T-helper 2 cell (primary cell): ENCODE measurements at places on chromosomes 6 and 20.

DNA sequence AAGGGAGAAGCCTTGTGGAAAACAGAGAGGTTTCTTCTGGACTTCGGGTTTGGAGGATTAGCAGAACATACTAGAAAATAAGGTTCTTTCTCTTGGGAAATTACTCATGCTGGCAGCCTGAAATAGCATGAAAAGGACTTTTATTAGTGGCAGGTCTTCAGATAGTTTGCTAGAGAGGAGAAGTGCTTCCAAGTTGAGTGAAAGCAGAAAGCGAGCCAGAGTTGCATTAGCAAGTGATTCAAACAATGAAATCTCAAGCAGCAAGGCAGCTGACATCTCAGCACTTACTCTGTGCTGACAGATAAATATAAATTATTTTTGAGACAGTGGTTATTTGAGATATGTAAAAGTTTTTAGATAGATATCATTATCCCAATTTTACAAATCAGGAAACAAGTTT is 91.9 kb downstream of the PLCB4 start:
- no peak for DNase-seq

DNA sequence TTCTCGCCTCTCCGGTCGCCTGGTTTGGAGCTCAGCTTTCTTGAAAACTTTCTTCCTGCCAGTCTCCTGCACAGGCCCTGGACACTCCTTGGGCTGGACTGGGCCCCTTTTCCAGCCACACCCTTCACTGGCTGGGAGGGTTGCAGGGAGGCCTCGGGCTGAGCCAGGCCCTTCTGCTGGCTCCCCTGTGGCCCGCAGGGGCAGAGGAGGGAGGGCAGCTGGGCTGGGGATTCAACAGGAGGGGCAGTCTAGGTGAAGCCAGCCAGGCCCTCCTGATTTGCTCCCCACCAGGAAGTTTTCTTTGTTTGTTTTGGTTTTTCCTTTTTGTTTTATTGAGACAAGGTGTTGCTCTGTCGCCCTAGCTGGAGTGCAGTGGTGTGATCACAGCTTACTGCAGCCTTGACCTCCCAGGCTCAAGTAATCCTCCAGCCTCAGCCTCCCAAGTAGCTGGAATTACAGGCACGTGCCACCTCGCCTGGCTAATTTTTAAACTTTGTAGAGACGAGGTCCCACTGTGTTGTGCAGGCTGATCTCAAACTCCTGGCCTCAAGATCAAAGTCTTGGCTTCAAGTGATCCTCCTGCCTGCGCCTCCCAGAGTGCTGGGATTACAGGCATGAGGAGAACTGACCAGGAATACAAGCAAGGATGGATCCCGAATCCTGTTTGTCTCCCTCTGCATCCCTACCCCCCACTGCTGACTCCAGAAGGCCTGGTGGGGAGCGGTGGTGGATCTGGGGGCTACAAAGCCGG is 23.5 kb upstream of the CDH22 start:
- no peak for DNase-seq

GRCh38 chr20:32628960-32629530 is 43.9 kb upstream of the NOL4L start:
- DNase-seq = no peak

DNA sequence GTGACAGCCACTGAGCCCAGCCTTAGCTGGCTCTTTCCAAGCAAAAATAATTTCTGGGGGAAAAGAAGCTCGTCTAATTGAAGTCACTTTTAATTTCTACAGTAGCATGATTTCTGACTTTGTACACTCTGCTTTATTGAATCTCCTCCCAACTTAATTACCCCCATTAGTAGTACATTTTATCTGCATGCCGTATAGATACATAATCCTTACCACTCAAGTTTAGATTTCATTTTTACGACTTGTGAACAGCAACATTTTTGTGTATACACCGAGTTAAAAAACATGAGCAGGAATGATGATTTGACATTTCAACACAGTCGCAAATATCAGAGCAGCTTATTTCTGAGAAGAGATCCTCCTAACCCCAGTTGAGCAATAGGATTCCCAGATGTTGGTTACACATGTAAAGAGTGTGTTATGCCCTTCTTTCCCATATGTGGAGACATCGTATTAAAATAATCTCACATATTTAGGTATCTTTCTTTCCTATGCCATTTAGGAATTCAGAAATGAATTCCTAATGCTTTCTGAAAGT is 127.3 kb upstream of the MTHFD1L start:
- DNase-seq = no peak

DNA sequence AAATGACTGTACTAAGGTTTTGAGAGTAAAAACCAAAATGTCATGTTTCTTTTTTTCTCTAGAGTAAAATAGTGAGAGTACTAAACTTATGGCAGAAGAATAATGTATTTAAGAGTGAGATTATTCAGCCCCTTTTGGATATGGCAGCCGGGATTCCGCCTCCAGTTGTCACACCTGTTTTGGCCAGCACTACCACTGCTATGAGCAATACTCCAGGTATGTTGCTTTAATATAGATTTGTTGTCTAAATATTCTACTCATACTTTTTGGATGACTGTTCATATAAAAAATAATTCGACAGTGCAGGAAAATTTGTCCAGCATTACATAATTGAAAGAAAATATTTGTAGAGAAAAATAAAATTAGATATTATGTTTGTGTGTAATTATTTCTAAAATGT is 59.5 kb downstream of the SCAF8 start:
- no peak for DNase-seq

DNA sequence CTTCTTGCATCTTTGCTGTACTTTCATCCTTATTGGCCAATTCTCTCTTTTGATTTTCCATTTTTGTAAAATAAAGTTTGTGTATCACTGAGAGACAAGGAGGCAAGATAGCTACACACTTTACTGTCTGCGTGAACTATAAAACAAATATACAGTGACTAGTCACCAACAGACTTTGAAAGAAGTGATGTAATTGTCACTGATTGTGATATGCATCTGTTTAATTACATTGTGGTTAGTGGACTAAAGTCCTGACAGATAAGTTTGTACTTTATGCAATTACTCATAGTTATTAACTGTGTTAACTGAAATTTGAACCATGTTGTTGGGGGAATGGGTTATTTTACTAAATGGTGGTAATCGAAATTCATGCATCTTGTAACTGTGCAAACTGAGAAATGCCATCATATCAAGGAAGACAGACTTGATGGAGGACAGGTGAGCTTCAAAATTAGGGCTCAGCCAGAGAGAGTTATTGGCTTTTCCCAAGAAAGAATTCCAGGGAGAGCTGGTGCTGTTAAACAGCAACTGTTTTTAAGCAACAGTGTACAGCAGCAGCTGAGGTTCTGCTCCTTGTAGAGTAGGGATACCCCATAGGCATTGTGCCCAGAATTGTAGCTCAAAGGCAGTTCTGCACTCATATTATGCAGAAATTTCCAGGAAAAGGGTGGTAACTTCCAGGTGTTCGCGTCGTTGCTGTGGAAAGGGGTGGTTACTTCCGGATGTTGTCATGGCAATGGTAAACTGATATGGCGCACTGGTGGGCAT is 62.9 kb downstream of the EFHC1 start:
- no peak for DNase-seq

- DNase-seq = no peak
These were observed 64.9 kb downstream of the FNDC1 start for GRCh38 chr6:159234102-159234553.

GRCh38 chr6:99736302-99736701 is 129.7 kb downstream of the PRDM13 start:
- no peak for DNase-seq

- DNase-seq = peak; percentile 70
These were observed 38.2 kb downstream of the MICA start for GRCh38 chr6:31441365-31442267.

DNA sequence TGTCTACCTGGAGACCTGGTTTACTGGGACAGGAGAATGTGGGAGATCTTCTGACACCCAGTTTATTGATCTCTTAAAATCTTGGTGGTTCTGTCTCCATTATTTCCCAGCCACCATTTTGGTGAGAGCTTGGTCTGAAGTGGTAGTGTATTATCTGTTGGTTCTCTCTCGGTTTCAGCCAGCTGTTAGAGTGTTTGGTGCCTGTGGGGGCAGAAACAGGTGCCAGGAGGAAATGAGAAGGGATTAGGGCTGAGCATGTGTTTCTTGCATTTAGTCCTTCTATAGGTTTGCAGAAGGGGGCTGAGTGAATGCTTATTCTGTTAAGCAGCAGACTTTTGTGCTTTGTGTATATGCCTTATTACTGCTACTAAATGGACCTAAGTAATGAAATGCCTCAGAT is 9.6 kb downstream of the JARID2 start:
- no peak for DNase-seq

DNA sequence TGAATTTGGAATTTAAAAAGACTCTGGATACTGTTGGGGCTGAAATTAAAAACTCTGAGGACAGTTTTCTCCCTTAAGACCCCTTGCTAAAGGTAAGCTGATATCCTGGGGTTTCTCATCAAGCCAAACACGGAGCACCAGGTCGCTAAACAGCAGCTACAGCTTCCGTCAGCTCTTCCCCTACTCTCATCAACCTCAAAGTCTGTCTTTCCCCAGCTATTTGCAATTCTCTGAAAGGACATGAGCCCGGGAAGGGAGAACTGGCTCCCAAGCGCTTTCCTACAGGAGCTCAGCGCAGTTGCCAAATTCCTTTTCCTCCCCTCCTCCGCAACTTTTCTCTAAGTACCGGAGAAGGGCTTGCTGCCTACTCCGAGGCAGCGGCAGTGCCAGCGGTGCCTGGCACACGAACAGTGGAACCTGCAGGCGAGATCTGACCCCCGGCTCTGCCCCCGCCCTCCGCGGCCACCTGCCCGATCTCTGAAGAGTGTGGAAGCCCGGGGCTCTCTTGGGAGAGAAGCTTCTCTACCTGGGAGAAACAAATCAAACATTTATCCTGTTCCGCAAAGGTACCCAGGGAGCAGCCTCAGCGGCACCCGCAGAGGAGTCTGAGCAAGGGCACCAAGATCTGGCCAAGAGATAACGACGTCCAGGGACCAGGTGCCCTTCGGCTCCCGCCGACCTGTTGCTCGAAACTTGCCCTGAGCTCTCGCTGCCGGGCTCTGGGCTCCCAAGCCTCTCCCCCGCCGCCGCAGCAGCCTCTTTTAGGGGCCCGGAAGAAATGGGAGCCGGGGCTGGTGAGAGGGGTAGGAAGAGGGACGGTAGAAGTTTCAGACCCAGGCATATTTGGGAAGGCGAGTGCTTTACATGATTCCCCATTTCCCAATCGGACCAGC is 2.2 kb downstream of the CBLN4 start:
- no peak for DNase-seq

GRCh38 chr6:90347411-90347851 is 50.8 kb upstream of the BACH2 start:
- DNase-seq = no peak

DNA sequence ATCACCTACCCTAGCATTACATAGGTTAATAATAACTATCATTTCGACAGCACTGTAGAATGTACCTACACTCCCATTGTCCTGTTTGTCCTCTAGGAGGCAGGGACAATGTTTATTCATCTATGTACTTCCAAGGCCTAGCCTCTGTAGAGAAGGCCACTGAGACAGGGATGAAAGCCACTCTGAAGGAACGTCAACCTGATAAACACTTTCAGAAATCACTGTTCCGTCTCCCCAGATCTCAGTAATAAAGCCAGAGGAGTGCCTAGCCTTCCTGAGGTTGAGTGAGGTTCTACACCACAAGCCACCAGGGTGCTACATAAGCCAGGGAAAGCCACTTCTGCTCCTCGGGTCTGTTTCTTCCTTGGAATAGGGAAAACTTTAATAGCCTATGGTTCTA is 44.8 kb downstream of the POPDC3 start:
- DNase-seq = no peak

DNA sequence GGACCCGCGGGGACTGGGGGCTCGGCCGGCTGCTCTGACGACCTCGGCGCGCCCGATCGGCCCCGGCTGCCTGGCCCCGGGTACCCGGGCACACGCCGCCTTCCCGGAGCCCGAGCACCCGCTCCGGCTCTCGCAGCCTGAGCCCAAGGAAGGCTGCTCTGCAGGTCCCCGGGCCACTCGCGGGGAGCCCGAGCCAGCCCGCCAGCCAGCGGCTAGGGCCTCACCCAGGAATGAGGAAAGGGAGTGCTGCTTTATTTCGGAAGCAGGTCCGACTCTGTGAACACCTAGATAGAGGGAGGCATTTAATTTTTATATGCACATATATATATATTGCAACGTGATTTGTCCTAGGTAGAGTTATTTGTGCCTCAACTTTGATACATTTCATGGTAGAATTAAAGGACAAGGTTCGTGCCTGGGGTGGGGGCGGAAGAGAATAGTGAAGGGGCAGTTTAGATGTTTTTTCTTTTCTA is 15.5 kb downstream of the FOXA2 start:
- no peak for DNase-seq

DNA sequence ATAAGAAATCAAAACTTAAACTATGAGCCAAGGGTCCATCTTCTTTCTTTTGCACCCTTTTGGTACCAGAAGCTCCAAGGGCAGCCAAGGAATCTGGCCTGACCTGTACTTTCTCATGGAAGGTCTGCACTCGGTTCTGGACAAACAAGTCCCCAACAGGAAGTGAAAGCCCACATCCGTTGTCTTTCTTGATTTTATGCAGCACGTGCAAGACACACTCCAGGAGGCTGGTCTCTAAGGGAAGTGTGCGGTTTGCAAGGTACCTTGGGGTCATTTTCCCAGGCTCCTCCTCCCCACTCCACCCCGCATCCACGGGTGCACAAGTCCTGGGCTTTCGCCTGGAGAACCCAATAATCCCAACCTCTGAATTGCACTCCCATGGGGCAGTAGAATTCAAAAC is 101.9 kb downstream of the NFATC2 start:
- DNase-seq = no peak

GRCh38 chr6:72363844-72364740 is 257.8 kb upstream of the KCNQ5 start:
- DNase-seq = no peak

DNA sequence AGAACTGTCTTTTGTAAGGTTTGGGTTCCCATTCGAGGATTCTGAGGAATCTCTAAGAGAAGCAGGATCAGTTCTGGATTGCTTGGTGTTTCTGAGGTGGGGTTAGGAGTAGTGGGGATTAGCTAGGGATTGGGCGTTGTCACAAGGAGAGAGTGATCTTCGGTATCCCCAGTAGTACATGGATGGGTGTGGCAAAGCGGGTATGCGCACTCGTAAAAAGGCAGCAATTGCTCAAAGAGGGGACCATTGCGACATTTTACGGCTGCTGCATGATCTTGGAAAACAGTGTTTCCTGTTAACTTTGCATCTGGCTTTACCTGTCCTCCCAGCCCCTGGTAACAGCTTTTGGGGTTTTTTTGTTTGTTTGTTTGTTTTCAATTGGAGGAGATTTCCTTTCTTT is 9.7 kb upstream of the ZSCAN9 start:
- peak; percentile 18 for DNase-seq
